NAMALWA (cell line): ENCODE measurements at places on chromosomes 5 and 9.

DNA sequence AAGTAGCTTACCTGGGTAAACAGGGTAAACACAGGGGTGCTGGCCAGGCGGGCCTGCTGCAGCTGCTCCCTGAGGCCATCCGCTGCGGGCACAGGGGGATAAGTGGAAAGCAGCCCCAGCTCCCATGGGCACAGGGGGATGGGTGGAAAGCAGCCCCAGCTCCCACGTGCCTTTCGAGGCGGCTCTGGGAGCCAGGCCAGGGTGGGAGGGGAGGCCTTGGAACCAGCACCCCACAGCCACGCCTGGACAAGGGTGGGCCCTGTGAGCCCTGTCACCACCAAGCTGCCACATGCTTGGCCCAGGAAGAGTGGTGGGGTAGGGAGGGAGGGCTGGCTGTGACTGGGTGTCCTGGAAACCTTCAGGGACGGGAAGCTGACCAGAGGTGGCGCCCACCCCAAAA, 7.8 kb upstream of the CARD9 start:
- DNase-seq = no peak

DNA sequence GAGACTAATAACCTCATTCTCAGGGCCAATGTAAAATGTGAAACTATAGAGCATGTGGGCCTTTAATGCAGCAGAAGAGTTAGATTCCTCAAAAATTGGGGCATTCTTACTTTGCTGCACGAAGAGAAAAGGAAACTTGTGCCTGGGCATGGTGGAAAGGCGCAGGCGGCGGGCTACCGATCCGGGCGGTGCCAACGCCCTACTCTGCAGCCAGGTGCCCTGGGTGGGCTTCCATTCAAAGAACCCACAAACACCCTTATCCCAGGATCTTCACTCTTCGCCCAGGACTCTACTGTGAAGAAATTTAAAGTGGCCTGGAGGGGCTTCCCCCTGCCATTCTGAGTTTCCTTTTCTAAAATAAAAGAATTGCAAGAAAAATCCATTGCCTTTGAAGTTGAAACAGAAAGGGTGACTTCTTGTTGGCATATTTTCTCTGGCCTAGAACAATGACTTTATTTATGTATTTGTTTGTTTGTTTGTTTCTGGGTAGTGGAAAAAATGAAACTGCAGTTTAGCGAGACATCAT, 124.9 kb downstream of the TMEM161B start:
- no peak for DNase-seq

- no peak for DNase-seq
Measured at GRCh38 chr5:124972703-124973102, 226.3 kb upstream of the ZNF608 start.

DNA sequence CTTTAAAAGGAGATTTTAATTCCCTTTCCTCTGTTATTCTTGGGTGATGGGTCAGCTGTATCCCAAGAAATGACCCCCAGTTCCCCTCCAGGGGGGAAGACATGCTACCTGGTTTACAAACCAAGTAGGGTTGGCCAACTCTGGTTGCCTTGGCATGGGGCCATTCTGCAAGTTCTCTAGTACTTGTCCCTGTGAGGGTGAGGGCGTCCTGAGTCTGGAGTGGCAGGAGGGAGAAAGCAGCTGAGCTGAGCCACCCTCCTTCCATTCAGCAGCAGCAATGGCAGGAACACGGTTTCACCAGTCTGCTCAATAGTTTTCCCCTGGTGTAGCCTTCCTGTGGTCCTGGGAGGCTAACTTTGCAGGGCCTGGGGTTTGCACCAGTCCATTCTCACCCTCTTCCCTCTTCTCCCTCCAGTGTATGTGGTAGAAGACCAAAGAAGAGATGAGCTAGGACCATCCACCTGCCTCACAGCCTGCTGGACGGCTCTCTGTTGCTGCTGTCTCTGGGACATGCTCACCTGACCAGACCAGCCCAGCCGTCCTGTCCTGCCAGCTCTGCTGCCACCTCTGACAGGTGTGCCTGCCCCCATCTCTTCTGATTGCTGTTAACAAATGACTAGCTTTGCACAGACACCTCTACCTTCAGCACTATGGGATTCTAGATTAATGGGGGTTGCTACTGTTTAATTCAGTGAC, 59.9 kb downstream of the PFDN1 start:
- no peak for DNase-seq

DNA sequence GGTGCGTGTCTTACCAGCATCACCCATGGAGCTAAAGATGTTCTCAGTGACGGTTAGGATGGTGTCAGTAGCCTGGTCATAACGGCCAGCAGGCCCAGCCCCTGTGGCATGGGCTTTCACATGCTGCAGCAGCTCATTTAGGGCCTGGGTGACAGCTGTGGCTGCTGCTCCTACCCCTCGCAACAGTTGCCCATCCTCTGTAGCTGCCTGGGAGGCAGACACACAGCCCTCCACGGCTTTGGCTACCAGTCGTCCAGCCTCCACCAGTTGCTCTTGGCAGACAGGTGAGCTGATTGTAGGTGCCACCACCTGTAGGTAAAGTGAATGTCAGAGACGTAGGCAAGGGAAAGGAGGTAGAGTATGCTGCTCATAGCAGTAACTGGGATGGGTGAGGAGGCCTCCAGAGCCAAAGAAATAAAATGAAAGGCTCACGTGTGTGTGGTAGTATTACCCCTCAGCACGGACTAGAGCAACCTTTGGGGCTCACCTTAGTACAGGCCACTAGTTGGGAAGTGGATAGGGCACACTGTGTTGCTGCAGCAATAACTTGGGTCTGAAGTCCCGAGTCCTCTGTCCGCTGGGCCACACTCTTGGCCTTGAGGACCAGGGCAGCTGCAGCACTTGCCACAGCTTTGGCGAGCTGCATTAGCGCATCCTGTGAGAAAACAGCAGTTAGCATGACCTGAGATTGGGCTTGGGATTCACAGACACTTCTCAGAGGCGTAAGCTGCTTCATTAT, 14.7 kb downstream of the TLN1 start:
- no peak for DNase-seq

- DNase-seq = no peak
Measured at GRCh38 chr5:77103457-77103856, 16.4 kb upstream of the ZBED3 start.

DNA sequence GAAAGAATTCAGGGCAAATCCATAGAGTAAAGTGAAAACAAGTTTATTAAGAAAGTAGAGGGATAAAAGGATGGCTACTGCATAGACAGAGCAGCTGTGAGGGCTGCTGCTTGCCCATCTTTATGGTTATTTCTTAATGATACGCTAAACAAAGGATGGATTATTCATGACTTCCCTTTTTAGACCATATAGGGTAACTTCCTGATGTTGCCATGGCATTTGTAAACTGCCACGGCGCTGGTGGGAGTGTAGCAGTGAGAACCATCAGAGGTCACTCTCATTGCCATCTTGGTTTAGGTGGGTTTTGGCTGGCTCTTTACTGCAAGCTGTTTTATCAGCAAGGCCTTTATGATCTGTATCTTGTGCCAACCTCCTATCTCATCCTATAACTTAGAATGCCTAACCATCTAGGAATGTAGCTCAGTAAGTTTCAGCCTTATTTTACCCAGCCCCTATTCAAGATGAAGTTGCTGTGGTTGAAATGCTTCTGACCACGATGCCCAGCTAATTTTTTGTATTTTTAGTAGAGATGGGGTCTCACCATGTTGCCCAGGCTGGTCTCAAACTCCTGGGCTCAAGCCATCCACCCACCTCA, 42.1 kb downstream of the RFK start:
- DNase-seq = no peak

GRCh38 chr5:1298067-1298551, 3.2 kb upstream of the TERT start:
- DNase-seq = no peak

DNA sequence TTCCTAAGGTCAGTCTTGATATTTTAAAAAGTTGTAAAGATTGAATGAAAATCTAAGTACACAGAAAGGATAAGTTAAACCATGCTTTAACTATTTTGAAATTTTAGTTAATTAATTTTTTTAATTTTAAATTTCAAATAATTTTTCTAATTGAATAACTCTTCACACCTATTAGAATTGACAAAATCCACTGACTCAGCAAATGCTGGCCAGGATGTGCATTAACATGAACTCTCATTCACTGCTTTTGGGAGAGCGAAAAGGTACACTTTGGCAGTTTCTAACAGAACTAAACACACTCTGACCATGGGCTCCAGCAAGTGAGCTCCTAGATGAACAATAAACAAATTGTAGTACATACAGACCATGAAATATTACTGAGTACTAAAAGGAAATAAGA, 209.5 kb downstream of the PTPRD start:
- DNase-seq = no peak

DNA sequence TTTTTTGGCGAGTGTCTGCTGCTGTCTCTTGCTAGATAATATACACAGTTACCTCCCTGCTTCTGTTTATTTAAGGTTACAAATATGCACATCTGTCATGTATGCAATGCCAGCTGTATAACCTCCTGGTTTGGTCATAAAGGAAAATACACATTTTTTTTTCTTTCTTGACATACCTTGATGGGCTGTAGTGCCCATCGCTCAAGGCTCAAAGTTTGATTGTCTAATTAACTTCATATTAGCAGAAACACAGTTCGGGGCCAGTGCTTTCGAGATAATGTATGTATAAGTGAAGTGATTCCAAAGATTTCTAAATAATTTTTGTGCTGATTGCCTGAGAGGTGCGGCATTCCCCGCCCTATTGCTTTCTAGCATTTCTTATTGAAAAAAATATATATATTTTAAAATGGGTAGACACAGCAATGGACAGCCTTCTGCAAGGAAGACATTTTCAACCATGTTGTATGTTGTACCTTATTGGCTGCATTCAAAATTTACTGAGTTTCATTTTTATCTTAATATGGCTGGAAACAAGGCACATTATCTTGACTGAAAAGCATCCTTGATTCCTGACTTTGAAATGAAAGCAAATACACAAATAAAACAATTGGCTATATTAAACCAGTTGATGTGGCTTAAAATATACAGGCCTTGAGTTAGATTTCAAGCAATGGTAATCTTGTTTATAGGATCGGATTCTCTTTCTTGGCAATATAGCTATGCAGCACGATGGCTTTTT, 206.2 kb downstream of the MEF2C start:
- DNase-seq = no peak

DNA sequence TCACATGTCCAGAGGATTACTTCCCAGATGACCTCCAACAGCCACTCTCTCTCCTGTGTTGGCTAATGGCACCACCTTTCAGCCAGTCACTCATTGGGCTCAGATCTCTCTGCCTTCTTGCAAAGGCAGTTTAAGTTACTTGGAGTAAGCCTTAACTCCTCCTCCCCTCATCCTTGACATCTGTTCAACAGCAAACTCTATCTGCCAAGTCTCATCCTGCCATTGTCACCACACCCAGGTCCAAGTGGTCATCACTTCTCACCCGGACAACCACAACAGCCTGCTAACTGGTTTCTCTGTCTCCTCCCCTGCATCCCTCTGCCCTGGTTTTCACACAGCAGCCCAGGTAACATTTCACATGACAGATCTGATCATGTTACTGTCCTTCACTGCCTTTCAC, 58.5 kb downstream of the DCP2 start:
- no peak for DNase-seq

- no peak for DNase-seq
Measured at GRCh38 chr5:145848854-145849253, 13.7 kb upstream of the PRELID2 start.

DNA sequence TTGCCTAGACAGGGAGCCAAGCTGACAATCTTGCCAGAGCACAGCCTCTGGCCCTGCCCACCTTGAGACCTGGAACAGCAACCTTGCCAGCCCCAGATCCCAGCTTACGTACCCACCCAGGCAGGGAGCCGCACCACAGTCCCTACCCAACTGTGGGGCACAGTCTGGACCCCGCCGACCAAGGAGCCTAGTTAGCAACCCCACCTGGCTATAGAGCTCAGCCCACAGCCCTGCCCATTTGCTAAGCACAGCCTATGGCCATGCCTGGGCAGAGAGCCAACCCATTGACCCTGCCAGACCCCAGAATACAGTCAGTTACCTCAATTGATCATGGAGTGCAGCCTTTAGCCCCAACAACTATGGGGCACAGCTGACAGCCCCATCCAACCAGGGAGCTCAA, 97.9 kb upstream of the SH3GL2 start:
- no peak for DNase-seq

GRCh38 chr5:78483809-78484521, 123.5 kb downstream of the SCAMP1 start:
- peak; percentile 83 for DNase-seq

- DNase-seq = no peak
Measured at GRCh38 chr5:80935811-80936385, 24.3 kb upstream of the RASGRF2 start.

GRCh38 chr5:1135696-1136525, 24.0 kb upstream of the SLC12A7 start:
- DNase-seq = no peak

DNA sequence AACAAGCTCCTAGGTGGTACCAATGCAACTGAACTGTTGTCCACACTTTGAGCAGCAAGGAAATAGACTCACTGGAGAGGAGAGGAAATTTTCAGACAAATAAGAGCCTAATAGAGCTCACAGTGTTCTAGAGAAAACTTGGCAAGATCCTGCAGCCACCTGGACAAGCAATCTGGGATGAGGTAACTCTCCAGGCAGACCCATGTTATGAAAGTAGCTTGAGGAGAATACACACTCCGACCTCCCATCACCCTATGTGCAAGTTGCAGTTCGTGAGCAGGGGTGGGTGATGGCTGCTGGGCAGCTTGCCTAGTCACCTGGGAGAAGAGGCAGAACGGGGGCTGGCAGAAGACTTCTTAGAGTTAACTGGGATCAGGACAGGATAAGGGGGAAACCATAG, 102.2 kb downstream of the KLF4 start:
- no peak for DNase-seq

DNA sequence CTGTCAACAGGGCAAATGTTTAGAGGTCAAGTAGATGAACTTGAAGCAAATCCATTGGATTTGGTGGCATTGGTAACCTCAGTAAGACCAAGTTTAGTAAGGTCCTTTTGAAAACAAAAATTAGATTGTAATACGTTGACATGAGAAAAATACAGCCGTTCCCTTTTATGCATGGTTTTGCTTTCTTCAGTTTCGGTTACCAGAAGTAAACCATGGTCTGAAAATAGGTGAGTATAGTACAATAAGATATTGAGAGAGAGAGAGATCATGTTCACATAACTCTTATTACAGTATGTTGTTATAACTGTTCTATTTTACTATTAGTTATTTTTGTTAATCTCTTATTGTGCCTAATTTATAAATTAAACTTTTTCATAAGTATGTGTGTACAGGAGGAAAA, 156.6 kb upstream of the SLC12A2 start:
- no peak for DNase-seq

GRCh38 chr9:101689039-101689438, 49.4 kb downstream of the GRIN3A start:
- DNase-seq = no peak

- no peak for DNase-seq
Measured at GRCh38 chr9:13175732-13176131, 103.8 kb downstream of the MPDZ start.

- no peak for DNase-seq
Measured at GRCh38 chr9:133424187-133424586, 2.0 kb downstream of the ADAMTS13 start.

- DNase-seq = peak; percentile 65
Measured at GRCh38 chr9:27247756-27248155, 49.2 kb downstream of the EQTN start.

DNA sequence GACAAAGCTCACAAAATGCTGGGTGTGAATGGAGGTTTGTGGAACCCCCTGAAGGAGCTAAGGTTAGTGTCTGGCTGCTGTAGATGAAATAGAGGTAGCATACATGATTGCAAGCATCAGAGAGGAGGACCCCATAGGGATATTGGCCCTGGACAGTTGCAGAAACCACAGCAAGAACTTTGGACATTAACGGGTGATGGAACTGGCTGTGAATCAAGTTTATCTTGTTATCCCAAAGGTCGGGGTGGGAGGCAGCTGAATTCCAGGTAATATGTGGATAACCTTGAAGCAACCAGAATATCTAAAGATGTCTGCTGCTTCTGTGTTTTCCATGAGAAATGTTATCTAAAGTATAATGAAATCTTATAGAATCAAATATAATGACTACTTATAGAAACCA, 447.7 kb downstream of the ZSWIM6 start:
- no peak for DNase-seq
